ENCODE measurements at places on chromosomes 3 and 15. TPM values are rescaled to one million over a fixed set of nuclear protein-coding genes. Genes with fewer than 3 reads are reported as not detected.

GRCh38 chr3:111547631-111548030 lies 5.6 kb downstream of the CD96 start:
- peak; percentile 17 for DNase-seq

- DNase-seq = no peak
These were observed 63.2 kb downstream of the MEIS2 start for GRCh38 chr15:37037071-37037655.

The HTR3E gene
- total RNA-seq = not detected

DNA sequence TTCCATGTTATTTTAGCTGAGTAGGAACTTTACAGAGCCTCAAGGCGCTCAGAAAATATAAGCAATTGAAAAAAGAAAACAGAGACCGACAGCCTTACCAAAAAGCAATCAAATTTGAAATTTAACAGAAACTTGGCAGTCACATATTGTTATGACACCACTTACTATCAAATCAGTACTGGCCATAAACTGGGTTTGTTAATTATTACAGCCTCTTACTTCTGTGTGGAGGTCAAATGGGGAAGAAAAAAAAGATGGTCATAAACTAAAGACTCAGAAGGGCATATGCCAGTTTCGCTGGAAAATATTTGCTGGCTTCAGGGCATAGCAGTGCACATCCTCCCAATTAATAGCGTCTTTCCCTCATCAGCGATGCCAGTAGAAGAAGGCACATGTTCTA lies 45.5 kb upstream of the SUCLG2 start:
- no peak for DNase-seq

GRCh38 chr3:70298385-70298784 lies 14.1 kb downstream of the MDFIC2 start:
- DNase-seq = no peak

DNA sequence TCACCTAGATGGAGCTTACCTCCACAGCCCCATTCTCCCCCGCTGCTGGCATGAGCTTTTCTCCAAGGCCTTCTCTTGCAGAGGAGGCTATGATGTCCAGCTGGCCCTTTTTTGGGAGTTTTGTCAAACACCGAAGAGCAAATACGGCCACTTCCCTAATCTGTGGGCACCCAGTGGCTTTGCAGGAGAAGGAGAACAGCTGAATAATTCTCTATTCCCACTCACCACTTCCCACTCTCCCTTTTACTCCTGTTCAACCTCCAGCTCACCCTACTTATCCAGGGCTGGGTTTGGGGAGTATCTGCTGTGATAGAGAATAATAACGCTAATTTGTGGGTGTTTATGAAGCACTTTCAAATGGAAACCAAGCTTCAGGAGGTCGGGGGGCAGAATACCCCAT lies 93.0 kb downstream of the AAGAB start:
- no peak for DNase-seq

GRCh38 chr3:178415384-178415783 lies 120.9 kb upstream of the KCNMB2 start:
- DNase-seq = no peak

- DNase-seq = peak; percentile 52
These were observed 441.3 kb upstream of the THBS1 start for GRCh38 chr15:39139431-39140059.

- DNase-seq = no peak
These were observed 588.5 kb upstream of the TGFBR2 start for GRCh38 chr3:30017901-30018300.

The AP3B2 gene
- 1.7 TPM for total RNA-seq

GRCh38 chr3:13139471-13140065 lies 66.3 kb upstream of the IQSEC1 start:
- DNase-seq = no peak

DNA sequence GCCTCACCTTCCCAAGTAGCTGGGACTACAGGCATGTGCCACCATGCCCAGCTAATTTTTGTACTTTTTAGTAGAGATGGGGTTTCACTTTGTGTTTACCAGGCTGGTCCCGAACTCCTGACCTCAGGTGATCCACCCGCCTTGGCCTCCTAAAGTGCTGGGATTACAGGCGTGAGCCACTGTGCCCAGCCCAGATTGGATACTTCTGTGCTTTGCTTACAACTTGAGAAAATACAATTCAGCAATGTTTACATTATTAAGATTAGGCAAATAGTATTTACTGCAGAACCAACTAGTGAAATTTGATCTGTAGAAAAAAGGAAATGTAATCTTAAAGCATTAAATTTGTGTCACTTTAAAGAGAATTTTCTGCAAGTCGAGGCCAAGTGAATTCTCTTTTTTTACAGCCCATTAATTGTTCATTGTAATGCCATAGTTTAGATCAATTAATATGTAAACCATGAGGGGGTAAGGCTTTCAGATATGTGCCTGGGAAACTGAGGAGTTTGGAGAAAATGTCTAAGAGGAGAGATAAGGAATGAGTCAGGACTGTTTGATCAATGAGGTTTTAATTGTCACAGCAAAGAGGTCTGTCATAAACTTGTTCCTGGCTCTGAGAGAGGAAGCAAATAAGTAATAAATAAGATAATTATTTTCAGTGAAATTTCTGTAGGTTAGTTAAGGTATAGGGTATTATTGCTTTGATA lies 15.3 kb downstream of the PYDC2 start:
- peak; percentile 19 for DNase-seq

DNA sequence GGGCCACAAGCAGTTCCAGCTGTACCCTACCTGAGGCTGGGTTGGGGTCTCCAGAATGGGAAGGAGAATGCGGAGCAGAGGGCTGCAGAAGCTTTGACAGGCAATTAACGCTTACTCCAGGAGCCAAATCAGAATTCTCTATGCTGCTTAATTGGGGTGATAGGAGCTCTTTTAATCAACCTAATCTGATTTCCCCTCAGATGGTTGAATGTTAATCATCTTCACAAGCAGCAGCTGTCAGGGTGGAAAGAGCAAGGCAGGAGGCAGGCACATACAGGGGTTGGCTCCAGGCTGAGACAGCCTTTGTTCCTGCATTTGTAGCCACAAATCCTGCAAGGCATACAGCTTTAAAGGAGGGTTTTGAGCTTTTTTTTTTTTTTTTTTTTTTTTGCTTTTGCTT lies 2.6 kb downstream of the CILP start:
- no peak for DNase-seq

GRCh38 chr3:177286034-177286433 lies 88.8 kb upstream of the TBL1XR1 start:
- no peak for DNase-seq

The BUB1B gene
- 126 TPM for total RNA-seq
